ENCODE measurements at places on chromosomes 4 and X.

- DNase-seq = no peak
These were observed 100.2 kb upstream of the JADE1 start for GRCh38 chr4:128709268-128709667.

- DNase-seq = no peak
These were observed 238.7 kb downstream of the DHRSX start for GRCh38 chrX:2261831-2262667.

GRCh38 chr4:78735697-78736096 lies 40.5 kb upstream of the BMP2K start:
- DNase-seq = no peak

- DNase-seq = no peak
These were observed 105.0 kb downstream of the NDST3 start for GRCh38 chr4:118139241-118139640.

DNA sequence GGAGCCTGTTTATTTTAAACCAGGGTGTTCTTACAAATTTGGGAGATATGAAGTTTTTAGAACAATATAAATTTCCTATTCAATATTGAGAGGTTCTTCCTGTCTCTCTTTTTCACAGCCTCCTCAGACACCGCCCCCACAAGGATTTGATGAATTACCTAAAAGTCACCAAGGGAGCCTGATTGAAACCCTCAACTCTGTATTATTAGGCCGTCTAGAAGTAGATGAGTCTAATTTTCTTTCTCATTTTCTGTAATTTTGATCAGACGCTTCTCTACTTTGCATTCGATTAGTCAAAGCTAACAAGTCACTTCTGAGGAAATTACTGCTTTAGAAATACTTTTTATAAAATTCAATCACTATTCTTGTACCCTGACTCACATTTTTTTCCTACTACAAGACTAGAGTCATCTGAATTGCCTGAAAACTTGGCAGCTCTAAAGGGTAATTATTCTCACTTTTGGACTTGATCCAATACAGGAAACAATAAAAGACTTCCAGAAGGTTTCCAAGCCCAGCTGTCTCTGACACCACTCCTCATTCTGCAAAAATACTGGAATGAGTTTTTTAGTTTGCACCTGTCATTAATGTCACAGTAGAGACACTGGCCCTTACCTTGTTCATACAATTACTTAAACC lies 111.2 kb downstream of the ELOVL6 start:
- no peak for DNase-seq
